ENCODE measurements at places on chromosomes 5 and 9.

- DNase-seq = no peak
Measured at GRCh38 chr5:82274343-82275211, 3.6 kb downstream of the RPS23 start.

GRCh38 chr5:112861638-112861985 lies 525 bp downstream of the SRP19 start:
- DNase-seq = no peak

DNA sequence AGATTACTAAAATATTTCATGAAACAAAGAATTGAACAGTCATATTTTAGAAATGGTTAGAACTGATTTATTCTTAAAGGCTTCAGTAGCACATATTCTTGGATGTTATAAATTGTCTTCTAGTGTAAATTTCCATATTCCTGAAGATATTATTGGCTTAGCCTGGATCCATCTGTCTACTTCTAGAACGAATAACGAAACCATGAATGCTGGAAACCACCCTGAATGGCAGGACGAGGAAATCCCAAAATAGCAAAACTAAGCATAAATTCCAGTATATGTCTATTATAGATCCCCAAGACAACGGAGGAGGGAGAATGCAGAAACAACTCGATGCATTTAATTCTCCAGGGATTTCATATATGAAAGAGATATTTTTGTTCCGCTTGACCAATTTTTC lies 2191.0 kb upstream of the ACO1 start:
- DNase-seq = no peak

DNA sequence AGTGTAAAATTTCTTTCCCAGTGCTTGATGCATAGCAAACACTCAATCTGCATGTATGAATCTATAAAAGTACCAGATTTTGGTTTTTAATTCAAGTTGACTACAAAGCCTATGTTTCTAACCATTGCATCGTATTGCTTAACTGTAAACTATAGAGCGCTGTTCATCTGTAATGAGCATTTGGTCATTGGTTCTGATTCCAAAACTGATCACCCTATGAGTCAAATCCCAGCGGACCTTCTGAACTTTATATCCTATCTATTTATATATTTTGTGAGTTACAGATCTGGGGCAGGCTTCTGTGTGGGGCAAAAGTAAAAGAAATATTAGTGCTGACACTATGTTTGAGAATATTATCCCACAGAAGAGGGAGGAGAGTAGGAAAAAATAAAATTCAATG lies 305.7 kb upstream of the TNC start:
- no peak for DNase-seq

DNA sequence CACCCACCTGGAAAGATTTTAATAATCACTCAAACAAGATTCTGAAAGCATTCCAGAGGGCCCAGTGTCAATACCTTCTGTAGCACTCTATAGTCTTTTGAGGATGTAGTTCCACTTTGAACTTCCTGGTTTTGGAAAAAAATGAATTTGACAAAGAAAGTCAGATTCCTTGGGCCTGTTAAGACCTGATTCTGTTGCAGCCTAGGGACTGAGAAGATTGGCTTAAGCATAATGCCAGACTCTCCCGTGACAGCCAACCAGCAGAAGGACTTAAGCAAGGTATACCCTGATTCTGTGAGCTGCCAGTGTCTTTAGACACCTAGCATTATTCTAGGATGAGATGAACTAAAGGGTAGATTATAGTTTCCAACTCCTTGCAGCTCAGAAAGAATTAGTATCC lies 6.8 kb downstream of the SPINK5 start:
- DNase-seq = no peak

- DNase-seq = no peak
Measured at GRCh38 chr9:6927838-6928237, 170.1 kb downstream of the KDM4C start.

GRCh38 chr9:7975336-7975735 lies 175.8 kb upstream of the DMAC1 start:
- DNase-seq = no peak

DNA sequence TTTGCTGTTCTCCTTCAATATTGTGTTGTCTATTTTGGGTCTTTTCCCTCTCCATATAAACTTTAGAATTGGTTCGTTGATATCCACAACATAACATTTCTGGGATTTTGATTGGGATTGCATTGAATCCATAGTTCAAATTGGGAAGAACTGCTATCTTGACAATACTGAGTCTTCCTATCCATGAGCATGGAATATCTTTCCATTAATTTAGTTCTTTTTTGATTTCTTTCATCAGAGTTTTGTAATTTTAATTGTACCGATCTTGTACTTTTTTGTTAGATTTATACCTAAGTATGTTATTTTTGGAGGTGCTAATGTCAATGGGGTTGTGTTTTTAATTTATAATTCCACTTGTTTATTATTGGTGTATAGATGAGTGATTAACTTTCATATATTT lies 135.1 kb downstream of the NR3C1 start:
- DNase-seq = no peak

DNA sequence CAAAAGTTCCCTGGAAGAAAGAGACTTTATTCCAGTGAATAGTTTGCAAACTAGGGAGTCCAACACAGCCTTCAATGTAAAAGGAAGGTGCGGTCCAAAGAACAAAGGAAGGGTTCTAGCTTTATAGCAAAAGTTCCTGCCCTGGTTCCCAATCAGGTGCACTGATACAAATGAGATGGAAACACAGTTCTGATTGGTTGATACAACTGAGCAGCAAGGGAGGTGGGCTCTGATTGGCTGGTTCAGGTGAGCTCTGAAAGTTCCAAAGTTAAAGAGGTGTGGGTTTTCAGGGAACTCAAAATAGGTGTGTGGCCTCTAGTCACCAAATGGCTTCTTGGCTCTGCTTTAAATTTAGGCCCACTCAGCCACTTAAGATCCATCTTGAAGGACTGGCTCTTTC lies 43.1 kb downstream of the P4HA2 start:
- DNase-seq = no peak

DNA sequence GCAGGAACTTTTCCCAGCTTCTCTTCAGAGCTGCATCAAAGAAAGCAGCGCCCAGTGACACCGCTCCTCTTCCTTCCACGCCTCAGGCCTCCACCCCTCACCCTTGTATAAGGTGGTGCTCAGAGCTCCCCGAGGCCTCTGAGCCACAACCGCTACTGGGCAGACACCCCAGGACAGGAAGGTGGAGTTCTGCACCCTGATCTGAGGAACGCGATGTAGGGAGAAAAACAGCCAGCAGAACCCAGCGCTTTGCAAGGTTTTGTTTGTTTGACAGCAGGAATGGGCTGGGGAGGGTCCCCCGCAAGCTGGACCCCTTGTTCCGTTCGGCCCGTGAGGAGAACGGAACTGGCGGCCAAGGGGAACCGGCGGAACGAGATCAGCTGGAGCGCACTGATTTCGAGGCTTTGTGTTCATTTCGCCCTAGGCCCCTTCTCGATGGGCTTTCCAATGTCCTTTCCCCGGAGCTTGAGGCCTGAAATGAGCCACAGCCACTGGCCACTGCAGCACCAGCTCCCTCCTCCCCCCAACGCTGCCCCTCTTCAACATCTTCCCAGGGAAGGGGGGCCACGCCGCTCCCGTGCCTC lies 4.1 kb downstream of the EDF1 start:
- no peak for DNase-seq

All from left hindlimb (tissue), 1 donor.